ENCODE measurements at places on chromosomes 7 and 10. TPM values are rescaled to one million over a fixed set of nuclear protein-coding genes. Genes with fewer than 3 reads are reported as not detected.

HMX3 gene
- 0.16 TPM for total RNA-seq

STAG3 gene
- total RNA-seq: 0.32 TPM

CNPY1 gene
- not detected for total RNA-seq

MMD2 gene
- total RNA-seq: not detected

ZNHIT1 gene
- 45.3 TPM for total RNA-seq

LRMDA gene
- 3.8 TPM for total RNA-seq

GIMAP1 gene
- 0.09 TPM for total RNA-seq

CLRN3 gene
- not detected for total RNA-seq

CPA1 gene
- 0.09 TPM for total RNA-seq

RELN gene
- total RNA-seq: 0.63 TPM

MYOZ1 gene
- total RNA-seq: under 0.01 TPM

VPS50 gene
- 36.1 TPM for total RNA-seq

SCART1 gene
- 3.7 TPM for total RNA-seq

AKR1C4 gene
- not detected for total RNA-seq

PAX4 gene
- total RNA-seq: not detected

FAM204A gene
- total RNA-seq: 35.8 TPM

FBXL13 gene
- 2.1 TPM for total RNA-seq

FXYD4 gene
- total RNA-seq: not detected

PNLIPRP3 gene
- not detected for total RNA-seq

CEP41 gene
- total RNA-seq: 5.8 TPM

NANOS1 gene
- total RNA-seq: 0.09 TPM

HTR5A gene
- not detected for total RNA-seq

PLA2G12B gene
- not detected for total RNA-seq

ATOH7 gene
- total RNA-seq: not detected

NAT16 gene
- total RNA-seq: not detected

LLCFC1 gene
- total RNA-seq: not detected

XRCC2 gene
- total RNA-seq: 0.26 TPM

TCAF2 gene
- total RNA-seq: 0.94 TPM

SSC4D gene
- total RNA-seq: 0.47 TPM

MMP21 gene
- total RNA-seq: not detected

TSPAN12 gene
- 2.0 TPM for total RNA-seq

PRKCQ gene
- total RNA-seq: under 0.01 TPM

CHST3 gene
- total RNA-seq: 16.9 TPM

PPP1R17 gene
- total RNA-seq: under 0.01 TPM

NKX1-2 gene
- total RNA-seq: not detected

FAM3C gene
- total RNA-seq: 30.3 TPM

DYDC2 gene
- total RNA-seq: under 0.01 TPM

SPDYE8 gene
- total RNA-seq: not detected

ANKRD61 gene
- total RNA-seq: not detected

ADCY1 gene
- 3.2 TPM for total RNA-seq

TBXAS1 gene
- 2.1 TPM for total RNA-seq

CDC14C gene
- total RNA-seq: 0.09 TPM

HOXA13 gene
- total RNA-seq: not detected

FAM171A1 gene
- 12.4 TPM for total RNA-seq

CALML3 gene
- total RNA-seq: not detected

ELN gene
- total RNA-seq: 6.5 TPM

EPO gene
- not detected for total RNA-seq

NPSR1 gene
- total RNA-seq: not detected

BUB3 gene
- total RNA-seq: 106 TPM

TUBAL3 gene
- not detected for total RNA-seq

MBL2 gene
- not detected for total RNA-seq

TMEM72 gene
- not detected for total RNA-seq

DNAJC12 gene
- total RNA-seq: 2.3 TPM

FAM180A gene
- total RNA-seq: 20.2 TPM

FEZF1 gene
- total RNA-seq: not detected

RBP4 gene
- total RNA-seq: not detected

All from bronchial smooth muscle cell (primary cell).